ENCODE measurements at places on chromosomes 1 and 21.

- no peak for DNase-seq
Measured at GRCh38 chr1:176448340-176448739, 14.6 kb upstream of the PAPPA2 start.

DNA sequence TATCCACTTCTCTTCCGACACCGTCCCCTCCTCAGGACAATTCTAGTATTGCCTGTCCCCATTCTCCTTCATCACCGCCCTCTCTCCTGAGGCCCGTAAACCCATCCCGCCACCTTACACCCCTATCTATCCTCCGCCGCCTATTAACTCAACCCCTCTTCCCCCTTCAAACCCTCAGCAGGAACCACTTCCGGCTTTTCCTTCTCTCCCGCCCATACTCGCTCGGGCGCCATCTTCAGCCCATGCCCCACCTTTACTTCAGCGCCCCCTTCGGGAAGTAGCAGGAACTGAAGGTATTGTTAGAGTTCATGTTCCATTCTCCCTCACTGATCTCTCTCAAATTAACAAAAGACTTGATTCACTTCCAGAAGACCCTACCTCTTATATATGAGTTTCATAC lies 31.6 kb downstream of the VN1R5 start:
- DNase-seq = no peak

GRCh38 chr21:31409831-31410487 lies 65.9 kb upstream of the TIAM1 start:
- no peak for DNase-seq

- DNase-seq = no peak
Measured at GRCh38 chr1:3003941-3004270, 17.4 kb upstream of the ACTRT2 start.

GRCh38 chr1:33384040-33384812 lies 46.7 kb downstream of the PHC2 start:
- no peak for DNase-seq

DNA sequence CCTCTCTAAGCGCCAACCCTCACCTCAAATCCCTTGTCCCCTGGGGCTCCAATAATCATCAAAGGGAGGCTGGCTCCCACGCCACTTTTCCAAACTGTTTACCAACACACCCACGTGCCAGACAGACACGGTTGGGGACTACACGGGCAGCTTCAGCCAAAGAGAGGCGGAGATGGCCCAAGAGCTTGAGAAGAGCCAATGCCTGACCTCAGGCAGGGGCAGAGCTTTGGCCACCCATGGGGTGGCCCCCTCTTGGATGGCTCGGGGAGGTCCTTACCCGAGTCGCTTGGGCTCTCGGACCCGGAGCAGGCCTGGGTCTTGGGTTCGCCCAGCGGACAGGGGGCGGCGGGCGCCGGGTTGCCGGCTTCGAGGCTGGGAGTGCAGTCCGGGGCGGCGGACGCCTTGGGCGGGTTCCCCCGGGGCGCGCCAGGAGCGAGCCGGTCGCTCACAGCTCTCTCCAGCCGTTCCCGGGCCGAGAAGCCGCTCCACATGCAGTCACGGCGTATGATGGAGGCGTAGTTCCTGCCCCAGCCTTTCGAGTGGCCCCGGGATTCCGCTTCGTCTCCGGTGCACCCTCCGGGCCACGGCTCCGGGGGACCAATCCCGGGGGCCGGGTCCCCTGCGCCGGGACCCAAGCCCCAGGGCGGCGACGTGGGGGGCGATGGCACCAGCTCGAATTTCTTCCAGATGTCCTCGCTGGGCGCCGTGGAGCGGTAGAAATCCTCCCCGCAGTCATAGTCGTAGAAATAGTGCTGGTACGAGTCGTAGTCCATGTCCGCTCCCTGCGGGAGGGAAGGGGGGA lies 854 bp downstream of the MYCL start:
- no peak for DNase-seq

DNA sequence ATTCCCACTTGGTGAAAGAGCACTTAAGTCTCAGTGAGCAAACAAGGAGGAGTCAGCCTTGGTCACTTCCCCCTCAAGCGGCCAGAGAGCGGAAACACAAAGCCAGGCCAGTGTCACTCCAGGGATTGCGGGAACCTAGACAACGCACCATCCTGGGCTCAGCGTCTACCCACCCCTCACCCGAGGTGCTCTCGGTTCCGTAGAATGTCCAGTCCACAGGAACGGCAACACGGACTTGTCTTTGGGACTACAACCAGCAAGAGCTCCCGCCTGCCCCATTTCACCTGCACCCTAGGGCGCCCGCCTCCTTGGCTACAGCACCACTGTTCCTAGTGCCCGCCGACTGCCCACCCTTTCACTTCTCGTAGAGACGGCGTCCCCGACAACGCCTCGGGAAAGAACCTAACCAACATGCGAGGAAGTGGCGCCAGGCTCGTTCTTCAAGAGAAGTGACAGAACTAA lies 509 bp downstream of the GDAP2 start:
- peak; percentile 65 for DNase-seq

DNA sequence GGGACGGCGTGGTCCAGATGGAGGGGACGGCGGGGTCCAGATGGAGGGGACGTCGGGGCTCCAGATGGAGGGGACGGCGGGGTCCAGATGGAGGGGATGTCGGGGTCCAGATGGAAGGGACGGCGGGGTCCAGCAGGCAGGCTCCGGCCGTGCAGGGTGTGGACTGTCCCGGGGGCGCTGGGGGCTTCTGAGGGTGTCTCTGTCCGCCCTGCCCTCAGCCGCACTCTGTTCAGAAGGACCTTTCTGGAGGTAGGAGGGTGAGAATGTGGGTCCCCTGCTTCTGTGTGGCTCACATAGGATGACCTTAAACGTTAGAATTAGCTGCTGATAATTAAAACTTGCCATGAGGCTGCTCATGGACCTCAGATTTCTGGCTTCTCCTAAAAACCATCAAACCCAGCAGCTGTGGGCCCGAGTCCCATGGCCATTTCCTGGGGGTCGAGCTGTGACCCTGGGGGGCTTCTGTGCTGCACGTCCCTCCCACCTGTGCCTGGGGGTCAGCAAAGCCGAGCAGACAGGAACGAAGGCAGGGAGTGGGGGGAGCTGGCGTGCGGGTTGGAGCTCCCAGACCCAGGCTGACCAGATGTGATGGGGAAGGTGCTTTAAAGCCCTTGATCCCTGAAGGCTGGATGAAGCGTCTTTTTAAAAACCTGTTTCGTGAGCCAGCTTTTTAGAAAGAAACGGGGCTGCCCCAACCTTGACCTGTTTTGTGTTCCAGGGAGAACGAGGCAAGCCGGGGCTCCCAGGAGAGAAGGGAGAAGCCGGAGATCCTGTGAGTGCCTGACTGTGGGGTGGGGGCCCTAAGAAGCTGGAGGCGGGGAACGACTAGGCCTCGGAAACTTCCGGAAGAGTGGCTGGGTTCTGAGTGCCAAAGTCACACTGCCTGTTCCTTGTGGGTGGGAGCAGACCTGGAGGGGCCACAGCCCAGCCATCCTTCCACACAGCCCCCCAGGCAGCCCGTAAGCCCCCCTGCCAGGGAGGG lies 7.1 kb downstream of the COL6A1 start:
- no peak for DNase-seq

DNA sequence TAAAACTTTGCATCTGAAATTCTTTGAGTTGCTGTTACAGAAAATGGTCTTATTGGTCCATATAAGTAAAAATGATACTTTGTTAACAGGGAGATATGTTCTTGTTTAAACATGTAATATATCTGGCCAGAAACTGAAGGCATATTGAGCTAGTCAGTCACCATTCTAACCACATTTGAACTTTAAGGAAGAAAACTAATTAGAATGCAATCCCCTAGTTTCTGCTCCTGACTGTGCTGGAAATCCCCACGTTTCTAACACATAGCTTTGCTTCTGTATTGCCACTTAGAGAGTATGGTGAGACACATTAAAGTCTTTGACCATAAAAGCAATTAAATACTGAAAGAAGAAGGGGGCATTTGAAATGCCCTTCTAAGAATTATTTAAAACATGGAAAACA lies 32.1 kb upstream of the HIVEP3 start:
- DNase-seq = no peak

GRCh38 chr21:40852563-40852962 lies 5.6 kb upstream of the DSCAM start:
- no peak for DNase-seq

- no peak for DNase-seq
Measured at GRCh38 chr1:2936559-2937515, 84.4 kb upstream of the ACTRT2 start.

DNA sequence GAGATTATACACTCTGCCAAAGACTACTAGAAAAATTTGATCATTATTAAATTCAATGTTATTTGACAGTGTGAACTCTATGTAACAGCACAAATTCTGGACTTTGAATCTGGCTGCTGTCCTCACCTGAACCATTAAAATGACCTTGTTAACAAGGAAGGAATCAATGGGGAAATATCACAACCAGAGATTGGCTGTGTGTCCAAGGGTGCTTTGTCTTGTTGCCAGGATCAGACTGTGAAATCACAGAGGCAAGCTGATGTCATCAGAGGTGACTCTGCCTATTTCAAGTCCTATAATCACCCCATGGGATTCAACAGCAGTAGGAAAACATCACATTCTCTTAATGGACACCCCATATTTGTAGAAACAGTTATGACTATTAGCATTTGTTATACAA lies 46.8 kb downstream of the ADAMTS5 start:
- DNase-seq = no peak

GRCh38 chr1:240813720-240814119 lies 201.8 kb upstream of the GREM2 start:
- no peak for DNase-seq

- DNase-seq = no peak
Measured at GRCh38 chr1:235215453-235215852, 54.4 kb upstream of the RBM34 start.

GRCh38 chr1:182600036-182600713 lies 4.0 kb downstream of the RGS16 start:
- DNase-seq = no peak

- no peak for DNase-seq
Measured at GRCh38 chr1:32316903-32317277, 19.1 kb downstream of the MARCKSL1 start.

DNA sequence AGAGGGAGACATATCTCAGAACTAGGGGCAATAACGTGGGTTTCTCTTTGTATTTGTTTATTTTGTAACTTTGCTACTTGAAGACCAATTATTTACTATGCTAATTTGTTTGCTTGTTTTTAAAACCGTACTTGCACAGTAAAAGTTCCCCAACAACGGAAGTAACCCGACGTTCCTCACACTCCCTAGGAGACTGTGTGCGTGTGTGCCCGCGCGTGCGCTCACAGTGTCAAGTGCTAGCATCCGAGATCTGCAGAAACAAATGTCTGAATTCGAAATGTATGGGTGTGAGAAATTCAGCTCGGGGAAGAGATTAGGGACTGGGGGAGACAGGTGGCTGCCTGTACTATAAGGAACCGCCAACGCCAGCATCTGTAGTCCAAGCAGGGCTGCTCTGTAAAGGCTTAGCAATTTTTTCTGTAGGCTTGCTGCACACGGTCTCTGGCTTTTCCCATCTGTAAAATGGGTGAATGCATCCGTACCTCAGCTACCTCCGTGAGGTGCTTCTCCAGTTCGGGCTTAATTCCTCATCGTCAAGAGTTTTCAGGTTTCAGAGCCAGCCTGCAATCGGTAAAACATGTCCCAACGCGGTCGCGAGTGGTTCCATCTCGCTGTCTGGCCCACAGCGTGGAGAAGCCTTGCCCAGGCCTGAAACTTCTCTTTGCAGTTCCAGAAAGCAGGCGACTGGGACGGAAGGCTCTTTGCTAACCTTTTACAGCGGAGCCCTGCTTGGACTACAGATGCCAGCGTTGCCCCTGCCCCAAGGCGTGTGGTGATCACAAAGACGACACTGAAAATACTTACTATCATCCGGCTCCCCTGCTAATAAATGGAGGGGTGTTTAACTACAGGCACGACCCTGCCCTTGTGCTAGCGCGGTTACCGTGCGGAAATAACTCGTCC lies 1.3 kb upstream of the OLIG2 start:
- no peak for DNase-seq

DNA sequence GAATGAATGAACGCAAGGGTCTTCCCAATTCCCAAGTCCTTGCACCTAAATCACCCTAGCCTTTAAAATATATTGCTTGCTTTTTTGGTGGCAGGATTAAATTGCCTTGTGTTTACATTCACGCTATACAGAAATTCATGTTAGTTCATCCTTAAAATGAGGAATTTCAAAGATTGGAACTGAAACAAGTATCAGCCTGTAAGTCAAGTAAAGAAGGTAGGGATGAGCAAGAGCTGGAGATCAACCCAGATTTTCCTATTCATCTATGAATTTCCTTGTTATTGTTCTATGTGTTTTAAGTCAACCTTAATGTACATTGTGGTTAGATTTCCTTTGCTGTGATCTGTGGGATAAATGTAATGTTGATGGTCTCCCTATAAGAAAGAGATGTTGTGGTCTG lies 248.2 kb downstream of the NFIA start:
- no peak for DNase-seq

- no peak for DNase-seq
Measured at GRCh38 chr1:31033598-31033997, 31.9 kb downstream of the PUM1 start.

- no peak for DNase-seq
Measured at GRCh38 chr1:2314803-2315673, 76.3 kb downstream of the MORN1 start.

DNA sequence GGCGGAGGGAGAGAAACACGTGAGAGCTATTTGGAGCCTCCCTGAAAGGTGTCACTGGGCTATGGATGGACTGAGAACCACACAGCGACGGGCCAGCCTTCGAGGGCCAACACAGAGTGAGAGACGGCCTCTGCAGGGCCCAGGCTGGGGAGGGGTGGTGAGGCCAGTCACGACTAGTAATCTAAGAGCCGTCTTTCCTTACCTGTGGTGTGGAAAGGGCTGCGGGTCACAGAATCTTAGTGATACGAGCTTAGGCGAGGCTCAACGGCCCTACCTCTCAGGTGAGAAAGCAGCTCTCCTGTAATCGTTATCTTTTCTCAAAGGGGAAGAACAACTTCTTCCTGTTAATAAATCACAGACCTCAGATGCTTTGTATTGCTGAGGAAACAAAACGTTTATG lies 33.4 kb upstream of the COX20 start:
- no peak for DNase-seq

GRCh38 chr1:150809651-150810050 lies 1.6 kb upstream of the CTSK start:
- DNase-seq = no peak

- DNase-seq = no peak
Measured at GRCh38 chr21:34372321-34372720, 3.0 kb upstream of the SMIM11 start.

- DNase-seq = no peak
Measured at GRCh38 chr1:2213576-2214505, 14.3 kb upstream of the SKI start.

DNA sequence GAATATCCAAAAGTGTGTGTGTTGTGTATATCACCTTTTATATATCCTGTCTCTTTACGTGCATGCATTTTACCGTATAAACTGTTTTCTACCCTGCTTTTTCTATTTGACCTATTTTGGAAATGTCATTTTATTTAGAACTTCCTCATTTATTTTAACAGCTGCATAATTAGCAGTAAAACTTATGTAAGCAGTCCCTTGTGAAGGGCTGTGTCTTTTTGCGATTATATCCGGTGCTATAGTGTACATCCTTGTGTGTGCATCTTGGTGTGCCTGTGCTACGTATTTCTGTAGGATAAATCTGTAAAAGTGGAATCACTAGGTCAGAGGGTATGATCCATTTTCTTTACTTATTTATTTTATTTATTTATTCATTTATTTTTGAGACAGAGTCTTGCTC lies 7.2 kb downstream of the LGALS8 start:
- no peak for DNase-seq
